NCI-H2227 treated with DMSO at 0.1 percent for 48 hours (cell line): ENCODE measurements at places on chromosomes 16 and 17.

DNA sequence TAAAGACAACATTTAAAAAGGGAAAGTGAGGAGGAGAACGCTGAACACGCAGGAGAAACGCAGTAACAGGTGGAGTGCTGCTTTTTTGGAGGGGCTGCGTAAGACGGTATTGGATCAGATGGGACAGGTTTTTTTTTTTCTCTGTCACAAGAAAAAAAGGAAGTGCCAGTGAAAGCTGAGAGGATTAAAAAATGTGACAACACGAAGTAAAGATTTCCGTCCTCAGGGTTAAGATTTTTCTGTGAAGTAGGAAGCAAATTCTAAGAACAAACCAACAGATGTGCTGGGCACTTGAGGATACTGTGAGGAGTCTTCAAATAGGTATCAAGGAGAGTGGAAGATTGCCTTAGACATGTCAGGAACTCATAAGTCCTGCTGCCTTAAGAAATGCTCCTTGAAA is 5.8 kb upstream of the ABCA9 start:
- no peak for DNase-seq

- DNase-seq, result peak; percentile 29
Measured at GRCh38 chr16:89923640-89924296, 626 bp downstream of the TUBB3 start.

DNA sequence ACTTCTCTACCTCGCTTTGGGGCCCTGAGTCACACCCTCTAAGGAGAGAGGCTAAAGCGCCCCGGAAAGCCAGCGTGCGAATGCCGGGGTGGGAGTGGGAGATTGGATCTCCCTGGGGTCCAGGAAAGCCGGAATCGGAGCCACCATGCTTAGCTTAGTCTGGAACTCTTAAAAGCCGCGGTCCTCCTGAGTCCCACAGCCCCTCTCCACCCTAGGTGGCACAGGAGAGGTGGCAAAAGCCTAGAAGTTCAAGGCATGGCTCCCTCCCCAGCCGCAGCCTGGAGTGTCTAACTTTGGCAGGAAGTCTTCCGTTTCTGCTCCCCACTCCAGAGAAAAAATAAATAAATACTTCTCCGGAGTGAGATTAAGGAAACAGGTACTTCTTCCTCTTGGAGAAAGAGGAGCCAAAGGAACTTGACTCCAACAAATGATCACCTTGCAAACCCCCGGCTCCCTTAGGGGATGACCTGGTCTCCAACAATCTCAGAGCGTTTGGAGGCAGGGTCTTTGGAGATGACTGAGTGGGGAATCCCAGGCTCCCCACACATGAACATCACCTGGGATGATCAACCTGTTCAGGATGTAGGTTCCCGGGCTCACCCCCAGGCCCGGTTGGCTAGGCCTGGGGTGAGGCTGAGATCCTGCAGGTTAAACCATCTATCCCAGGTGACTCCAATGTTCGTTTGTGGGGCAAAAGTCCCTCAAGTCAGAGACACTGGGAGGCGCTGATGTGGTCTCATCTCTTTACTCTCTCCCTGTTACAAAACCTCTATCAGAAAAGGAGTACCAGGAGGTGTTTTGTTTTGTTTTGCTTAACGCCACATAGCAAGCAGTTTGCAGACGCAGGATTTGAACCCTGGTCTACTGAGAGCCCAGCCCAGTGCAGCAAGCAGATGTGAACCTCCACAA is 2.9 kb downstream of the CIITA start:
- no peak for DNase-seq

GRCh38 chr16:76670125-76670857 is 393.1 kb downstream of the CNTNAP4 start:
- DNase-seq, result no peak

GRCh38 chr16:73396556-73396955 is 348.6 kb upstream of the ZFHX3 start:
- no peak for DNase-seq

GRCh38 chr16:70644763-70645597 is 1.4 kb upstream of the IL34 start:
- DNase-seq, result no peak

DNA sequence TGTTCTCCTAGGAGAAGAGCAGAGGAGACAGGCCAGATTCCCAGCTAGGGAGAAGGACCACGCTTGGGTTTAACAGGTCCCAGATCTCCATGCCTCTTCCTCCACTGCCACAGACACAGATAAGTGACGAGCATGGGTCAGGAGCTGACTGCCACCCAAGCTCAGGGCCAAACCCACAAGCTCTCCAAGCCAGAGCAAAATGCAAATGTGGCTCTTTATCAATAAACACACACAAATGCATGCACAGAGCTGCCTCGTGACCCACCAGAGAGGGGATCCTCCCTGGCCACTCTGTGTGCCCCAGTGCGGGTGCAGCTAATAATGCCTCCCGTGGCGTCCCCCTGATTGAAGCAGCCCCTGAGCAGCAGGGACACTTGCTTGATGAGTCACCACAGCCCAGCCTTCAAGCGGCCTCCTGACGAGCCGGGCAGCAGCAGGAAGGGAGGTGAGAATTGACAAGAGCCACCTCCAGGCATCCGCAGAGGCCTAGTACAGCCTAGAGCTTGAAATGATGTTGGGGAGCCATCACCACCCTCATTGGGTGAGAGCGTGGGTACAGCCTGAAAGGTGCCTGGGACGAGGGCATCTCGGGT is 143.9 kb downstream of the CCDC182 start:
- DNase-seq, result no peak

DNA sequence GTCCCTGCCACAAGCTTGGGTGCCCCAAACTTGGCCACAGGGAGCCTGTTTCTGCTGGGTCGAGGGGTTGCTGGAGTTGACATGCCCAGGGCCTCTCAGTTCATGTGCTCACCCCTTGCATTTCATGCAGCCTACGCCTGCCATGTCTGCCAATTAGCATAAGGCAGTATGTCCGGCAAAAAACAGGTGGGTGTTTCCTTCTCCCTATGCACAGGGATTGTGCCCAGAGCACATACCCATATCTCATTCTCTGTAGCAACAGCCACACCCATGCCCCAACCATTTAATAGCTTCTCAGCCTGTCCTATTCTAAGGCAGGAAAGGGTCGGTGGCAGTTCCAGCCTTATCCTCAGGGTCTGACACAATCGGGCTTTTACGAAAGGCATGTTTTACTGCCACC is 340.4 kb upstream of the ASIC2 start:
- DNase-seq, result no peak

- no peak for DNase-seq
Measured at GRCh38 chr16:13921328-13921727, 1.4 kb downstream of the ERCC4 start.

GRCh38 chr16:53775821-53776431 is 72.0 kb downstream of the FTO start:
- DNase-seq, result no peak

DNA sequence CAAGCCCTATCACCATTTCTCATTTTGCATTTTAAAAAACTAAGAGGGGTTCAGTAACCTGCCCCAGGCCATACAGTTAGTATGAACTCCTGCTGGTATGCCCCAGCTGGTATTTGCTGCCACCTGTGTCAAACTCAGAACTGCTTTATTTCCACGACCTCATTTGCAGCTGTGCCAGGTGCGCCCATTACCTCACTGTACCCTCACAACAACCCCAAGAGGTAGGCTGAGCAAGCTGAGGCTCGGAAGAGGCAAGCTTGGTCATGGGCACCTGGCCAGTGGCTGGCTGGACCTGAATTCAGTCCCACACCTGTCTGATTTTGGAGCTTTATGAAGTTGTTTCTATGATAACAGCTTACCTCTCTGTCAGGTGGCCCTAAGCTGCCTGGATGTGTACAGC is 7.6 kb downstream of the EPN2 start:
- no peak for DNase-seq

- no peak for DNase-seq
Measured at GRCh38 chr16:11141409-11142260, 114.4 kb downstream of the SOCS1 start.

GRCh38 chr16:87830673-87831420 is 38.5 kb downstream of the SLC7A5 start:
- DNase-seq, result no peak

- no peak for DNase-seq
Measured at GRCh38 chr17:3940965-3941698, 23.1 kb downstream of the ATP2A3 start.

- DNase-seq, result no peak
Measured at GRCh38 chr17:8488901-8489300, 53.2 kb downstream of the NDEL1 start.

- no peak for DNase-seq
Measured at GRCh38 chr17:71494062-71494855, 626.6 kb upstream of the SOX9 start.

GRCh38 chr16:85381738-85382592 is 231.2 kb upstream of the GSE1 start:
- DNase-seq, result no peak

- DNase-seq, result no peak
Measured at GRCh38 chr16:3012246-3012645, 477 bp upstream of the CLDN9 start.

- no peak for DNase-seq
Measured at GRCh38 chr16:61713787-61714186, 322.5 kb downstream of the CDH8 start.

GRCh38 chr17:80248894-80249710 is 11.6 kb upstream of the RNF213 start:
- DNase-seq, result no peak

GRCh38 chr16:79380995-79381602 is 219.4 kb downstream of the MAF start:
- peak; percentile 10 for DNase-seq

DNA sequence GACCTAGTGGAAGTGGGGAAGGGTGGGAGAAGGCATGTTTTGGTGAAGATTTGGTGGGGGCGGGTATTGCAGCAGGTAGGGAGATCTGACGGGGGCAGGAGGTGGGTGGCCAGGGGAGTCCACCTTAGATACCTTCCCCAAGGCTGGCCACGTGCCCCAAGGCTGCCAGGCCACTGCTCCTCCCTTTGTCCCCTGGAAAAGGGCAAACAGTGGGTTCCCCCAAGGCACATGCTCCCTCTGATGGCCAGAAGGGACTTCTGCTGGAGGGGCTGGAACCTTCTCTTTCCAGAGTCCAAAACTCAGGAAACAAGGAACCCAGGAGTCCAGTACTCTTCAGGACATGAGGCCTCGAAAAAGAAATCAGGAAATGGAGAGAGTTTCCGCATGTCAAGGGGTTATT is 6.2 kb upstream of the PSMD3 start:
- DNase-seq, result no peak

DNA sequence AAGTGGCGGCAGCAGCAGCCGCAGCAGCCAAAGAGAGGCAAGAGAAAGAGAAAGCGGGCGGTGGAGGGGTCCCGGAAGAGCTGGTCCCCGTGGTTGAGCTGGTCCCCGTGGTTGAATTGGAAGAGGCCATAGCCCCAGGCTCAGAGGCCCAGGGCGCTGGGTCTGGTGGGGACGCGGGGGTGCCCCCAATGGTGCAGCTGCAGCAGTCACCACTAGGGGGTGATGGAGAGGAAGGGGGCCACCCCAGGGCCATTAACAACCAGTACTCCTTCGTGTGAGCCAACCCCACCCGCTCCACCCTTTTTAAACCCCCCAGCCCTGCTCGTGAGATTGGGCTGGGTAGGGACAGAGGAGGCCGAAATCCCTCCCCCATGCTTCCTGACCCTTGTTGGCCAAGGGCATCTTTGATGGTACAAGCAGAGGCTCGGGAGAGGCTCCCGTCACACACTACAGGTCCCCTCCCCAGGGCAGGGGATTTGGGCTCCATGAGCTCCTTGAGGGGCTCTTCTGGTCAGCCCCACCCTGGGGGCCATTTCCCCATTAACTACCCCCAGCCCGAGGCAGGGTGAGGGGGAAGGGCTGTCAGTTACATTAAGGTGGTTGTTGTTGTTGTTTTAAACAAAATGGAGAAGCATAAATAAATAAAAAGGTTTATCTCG is 4.6 kb upstream of the ATP2A1 start:
- no peak for DNase-seq

DNA sequence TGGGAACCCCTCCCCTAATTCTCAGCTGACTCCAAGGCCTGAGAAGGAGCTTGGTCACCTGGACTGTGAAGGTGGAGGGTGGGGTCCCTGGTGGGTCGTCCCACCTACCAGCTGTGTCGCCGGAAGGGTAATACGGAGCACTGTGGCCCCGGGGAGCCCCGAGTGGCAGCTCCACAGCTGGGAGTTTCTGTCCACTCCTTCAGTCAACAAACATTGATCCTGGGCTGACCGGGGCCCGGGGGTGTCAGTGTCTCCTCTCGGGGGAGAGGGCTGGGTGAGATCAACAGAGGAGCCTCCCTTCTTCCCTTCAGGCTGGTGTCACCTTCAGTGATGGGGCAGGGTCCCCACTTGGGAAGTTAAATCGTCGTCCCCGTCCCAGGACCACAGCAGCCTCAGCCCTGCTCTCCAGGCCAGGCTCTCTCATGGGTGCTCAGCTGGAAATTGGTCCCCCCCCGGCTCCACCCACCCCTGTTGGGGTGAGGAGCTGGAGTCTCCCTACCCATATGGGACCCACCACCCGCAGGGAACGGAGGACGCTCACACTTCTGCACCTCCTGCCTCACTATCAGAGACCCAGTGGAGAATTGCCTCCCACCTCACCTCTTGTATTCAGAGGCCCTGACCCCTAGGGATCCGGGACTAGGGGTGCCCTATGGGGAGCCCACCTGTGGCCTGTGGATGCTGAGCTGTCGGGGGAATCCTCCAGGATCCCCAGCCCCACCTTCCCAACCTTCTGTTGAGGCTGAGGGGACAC is 1.9 kb downstream of the GCGR start:
- DNase-seq, result no peak

GRCh38 chr16:6898896-6899295 is 433.7 kb upstream of the RBFOX1 start:
- no peak for DNase-seq

- DNase-seq, result no peak
Measured at GRCh38 chr17:76735006-76735405, 2.1 kb downstream of the SRSF2 start.

DNA sequence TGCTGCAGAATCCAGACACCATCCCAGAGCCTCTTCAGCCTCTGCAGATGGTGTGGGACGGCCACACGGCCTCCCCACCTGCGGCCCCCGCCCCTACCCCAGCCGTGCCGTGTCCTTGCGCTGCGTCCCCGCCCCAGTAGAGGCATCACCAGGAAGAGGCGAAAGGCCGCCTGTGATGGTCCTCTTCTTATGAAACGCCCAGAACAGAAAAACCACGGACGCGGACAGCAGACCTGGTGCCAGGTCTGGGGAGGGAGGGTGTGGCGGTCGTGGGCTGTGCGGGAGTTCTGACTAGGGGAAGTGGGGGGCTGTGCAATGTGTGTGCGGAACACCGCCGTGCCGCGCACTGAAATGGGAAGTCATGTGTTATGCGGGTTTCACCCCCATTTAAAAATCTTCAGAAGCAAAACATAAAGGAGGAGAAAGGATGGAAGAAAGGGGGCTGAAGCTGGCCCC is 25.5 kb downstream of the ACSF3 start:
- DNase-seq, result no peak

- no peak for DNase-seq
Measured at GRCh38 chr16:80936410-80936809, 70.3 kb downstream of the CMC2 start.
